ENCODE measurements at places on chromosomes 5 and 9. TPM values are rescaled to one million over a fixed set of nuclear protein-coding genes. Genes with fewer than 3 reads are reported as not detected.

The SLC4A9 gene
- polyA plus RNA-seq: not detected

The TMEM252 gene
- polyA plus RNA-seq: not detected

The ADAMTS19 gene
- polyA plus RNA-seq: 40.6 TPM

The IL5 gene
- polyA plus RNA-seq: not detected

The TAF9 gene
- 104 TPM for polyA plus RNA-seq
